Smooth muscle cell of the brain vasculature (primary cell): ENCODE measurements at places on chromosomes 1 and 21.
A peak's percentile ranks its signal among the peaks of the same experiment; 100 is the strongest.

DNA sequence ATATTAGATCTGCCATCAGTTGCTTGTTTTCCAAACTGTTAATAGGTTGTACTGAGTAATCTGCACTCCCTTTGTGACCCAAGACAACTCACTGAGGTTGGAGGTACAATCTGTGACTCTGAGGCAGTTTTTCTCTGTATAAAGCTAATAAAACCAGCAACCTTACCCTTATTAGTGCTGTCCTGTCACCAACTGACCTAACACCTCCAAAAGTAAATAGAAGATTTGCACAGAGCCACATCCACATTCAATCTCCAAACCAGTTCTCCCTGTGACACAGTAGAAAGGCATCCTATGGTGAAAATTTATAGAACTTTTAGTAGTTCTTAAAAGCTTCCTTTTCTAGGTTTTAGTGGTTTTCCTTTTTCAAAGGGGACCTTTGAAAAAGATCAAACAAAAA lies 140.4 kb upstream of the ADGRL2 start:
- DNase-seq: no peak

GRCh38 chr1:179322557-179322956 lies 29.0 kb downstream of the SOAT1 start:
- DNase-seq: no peak

DNA sequence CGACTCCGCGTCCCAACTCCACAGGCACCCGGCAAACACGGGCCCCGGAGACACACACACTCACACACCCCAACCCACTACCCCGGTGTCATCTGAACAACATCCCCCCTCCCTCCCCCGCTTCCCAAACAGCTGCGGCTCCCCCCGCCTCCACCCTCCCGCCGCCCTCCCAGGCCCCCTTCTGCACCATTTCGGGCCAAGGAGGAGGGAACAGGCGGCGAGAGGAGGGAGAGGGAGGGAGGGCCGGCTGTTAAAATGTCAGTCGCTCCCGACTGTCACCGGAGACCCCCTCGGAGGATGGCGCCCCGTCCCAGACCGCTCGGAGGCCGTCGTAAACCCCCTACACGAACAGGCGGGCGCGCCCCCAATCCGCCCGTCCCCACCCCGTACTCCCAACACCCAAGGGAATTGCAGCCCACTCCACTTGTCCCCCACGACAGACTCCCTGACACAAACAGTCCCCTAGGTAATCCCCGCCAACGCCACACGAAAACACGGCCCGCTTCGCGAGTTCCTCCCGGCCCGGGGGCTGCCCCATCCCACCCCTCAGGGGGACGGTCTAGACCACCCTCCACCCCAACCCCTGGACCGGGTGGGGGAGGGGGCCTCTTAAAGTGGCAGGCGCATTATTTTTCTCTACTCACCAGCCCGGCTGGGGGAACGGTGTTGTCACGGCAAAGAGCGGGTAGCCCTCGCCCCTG lies 583 bp downstream of the MEF2D start:
- no peak for DNase-seq

GRCh38 chr1:42940851-42941639 lies 17.6 kb downstream of the SLC2A1 start:
- DNase-seq: peak; percentile 55

GRCh38 chr1:196372896-196373536 lies 235.2 kb downstream of the KCNT2 start:
- no peak for DNase-seq

DNA sequence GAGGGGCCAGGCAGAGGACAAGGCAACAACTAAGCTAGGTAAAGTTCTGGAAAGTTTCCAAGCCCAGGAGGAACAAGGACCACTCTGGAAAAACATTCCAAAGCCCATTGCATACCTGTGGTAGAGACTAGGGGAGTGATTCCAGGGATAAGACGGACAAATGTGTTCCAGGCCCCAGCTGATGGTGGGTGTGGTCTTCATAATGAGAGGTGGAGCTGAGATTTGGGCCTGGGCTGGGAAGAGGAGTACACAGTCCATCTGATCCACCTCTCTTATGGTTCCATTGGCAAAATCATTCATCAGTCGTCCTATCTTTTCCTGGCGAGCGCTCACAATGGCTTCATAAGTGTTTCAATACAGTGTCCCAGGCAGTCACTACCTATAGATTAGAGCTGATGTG lies 4.5 kb downstream of the KLHDC7A start:
- no peak for DNase-seq

DNA sequence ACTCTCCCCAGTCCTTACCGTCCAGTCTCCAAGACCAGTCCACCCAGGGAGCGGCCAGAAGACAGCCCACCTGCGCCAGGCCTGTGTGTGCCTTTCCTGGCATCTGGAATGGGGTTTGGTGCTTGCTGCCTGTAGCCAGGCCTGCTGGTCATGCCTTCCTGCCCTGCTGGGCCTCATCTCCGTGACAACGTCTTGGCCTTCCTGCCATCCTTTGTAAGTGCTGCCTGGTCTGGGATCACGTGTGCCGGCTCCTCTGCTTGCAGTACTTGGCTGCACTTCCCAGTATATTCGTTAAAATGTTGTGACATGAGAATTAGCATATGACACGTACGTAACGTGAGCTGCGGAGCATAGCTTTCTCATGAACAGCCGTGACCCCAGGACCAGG lies 145.3 kb upstream of the COL6A1 start:
- no peak for DNase-seq

GRCh38 chr1:209485167-209485566 lies 98.3 kb upstream of the CAMK1G start:
- DNase-seq: no peak

DNA sequence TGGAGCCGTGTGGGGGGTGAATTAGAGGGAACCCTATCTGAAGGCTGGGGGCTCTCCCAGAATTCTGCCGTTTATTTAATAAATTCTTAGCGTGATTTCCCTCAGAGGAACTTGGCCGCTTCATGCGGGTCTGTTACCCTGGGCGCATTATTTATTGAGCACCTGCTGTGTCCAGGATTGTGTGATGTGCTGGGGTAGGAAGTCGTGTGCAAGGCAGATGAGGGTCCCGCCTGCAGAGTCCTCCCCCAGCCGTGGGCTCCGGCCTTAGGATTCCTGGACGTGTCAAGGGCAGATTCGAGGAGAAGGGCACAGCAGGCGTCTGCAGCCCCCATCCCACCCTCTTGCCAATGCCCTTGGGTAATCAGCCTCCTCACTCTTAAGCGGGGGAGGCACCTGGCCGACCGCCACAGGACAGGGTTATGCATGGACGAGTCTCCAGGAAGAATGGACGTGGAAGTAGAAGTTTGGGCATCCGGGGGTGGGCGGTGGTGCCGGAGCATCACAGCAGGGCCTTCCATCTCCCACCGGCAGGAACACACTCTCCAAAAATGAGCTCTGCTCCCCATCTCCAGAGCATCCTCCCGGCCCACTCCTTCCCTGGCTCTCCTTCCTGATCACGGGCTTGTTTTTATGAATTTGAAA lies 233.3 kb upstream of the C1orf174 start:
- DNase-seq: no peak

- DNase-seq: no peak
Observed at GRCh38 chr1:65141394-65141793, 6.6 kb upstream of the AK4 start.

GRCh38 chr1:59900640-59901039 lies 25.9 kb downstream of the CYP2J2 start:
- no peak for DNase-seq
